Stimulated activated CD4-positive, alpha-beta T cell treated with anti-CD3 and anti-CD28 coated beads, TNF-alpha, amount 100 ng/mL, for 4 hours (primary cell): ENCODE measurements at places on chromosomes 5 and 9.

GRCh38 chr9:112334432-112334841 is 1.0 kb upstream of the PTBP3 start:
- DNase-seq, result no peak

DNA sequence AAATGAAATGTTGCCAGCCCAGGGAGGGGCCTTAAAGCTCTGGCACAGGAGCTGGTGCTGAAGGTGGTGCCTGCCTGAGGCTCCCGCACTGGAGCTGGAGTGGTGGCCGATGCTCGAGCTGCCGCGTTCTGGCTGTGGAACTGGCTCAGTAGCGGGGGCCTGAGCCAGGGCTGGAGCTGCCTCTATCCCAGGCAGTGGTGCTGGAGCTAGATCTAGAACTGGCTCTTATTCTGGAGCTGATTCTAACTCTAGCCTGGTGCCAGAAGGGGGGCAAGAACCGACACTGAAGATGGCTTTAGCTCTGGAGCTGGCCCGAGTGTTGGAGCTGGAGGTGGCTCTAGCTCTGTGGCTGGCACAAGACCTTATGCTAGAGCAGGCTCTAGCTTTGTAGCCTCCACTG is 19.2 kb downstream of the OBP2B start:
- no peak for DNase-seq

DNA sequence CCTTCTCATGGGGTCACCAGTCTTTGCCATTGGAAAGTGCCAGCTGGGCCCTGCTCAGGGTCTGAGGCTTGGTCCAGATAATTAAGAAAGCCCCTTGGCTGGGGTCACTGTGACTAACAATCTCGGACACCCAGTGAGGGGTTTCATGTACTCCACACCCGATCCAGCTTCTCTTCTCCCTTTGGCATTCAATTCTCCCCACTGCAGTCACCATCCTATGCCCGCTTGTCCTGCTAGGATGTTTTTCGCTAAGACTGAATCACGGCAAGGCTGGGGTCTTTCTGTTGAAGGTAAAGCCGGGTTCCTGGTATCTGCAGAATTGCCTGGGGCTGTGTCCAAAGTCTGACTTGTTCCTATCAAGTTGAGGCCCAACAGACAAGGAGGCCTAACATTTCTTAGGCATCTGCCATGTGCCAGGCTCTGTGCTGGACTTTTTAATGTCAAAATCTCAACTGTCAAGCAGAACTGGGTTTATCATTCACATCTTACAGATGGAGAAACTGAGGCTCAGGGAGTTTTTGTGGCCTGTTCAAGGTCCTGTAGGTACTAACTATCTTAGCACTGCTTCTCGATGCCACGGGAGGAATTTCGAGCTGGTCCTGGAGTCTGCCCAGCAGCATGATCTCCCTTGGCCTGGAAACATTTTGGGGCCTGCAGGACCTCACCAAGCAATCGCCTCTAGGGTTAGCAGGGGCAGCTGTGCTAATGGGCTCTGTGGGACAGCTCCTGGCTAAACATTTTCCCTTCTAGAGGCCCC is 142.0 kb upstream of the ALDH1B1 start:
- DNase-seq, result no peak

GRCh38 chr9:127059765-127060361 is 62.6 kb downstream of the ANGPTL2 start:
- DNase-seq, result no peak

DNA sequence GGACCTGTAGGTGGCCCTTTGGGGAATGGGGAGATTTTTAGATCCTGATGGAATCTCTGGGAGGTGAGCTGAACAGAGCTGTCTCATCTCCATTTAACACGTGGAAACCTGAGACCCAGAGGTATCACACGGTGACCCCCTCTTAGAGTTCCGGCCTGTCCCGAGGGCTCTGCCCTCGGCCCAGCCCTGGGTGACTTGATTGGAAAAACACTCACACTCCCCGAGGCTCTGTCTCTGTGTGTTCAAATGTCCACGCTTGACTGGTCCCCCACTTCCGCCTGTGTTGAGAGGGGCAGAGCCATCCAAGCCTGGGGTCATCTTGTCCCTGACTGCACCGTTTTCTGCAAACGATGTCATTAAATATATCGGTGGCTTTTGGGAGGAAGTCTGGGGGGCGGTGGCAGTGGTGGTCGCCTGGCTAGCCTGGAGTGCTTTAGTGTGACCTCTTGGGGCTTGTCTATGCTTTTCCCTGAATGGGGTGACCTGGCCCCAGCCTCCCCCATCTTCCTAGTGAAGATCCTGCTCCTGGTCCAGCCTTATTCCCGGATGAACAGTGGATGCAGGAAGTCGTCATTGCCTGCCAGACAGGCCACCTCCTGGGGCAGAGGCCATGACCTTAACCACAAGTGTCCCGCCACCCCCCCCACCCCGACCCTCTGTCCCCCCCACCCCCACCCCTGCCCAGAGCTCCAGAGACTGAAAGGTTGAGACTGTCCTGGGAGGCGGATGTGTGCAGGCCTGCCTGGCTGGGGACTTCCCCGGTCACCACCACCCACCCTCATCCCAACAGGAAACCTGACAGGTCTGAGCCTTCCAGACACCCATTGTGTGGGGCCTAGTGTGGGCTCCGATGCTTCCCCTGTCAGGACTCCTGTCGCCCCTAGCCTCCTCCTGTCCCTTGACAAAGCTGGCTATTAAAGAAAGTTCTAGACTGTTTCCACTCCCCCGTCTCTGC is 5.3 kb upstream of the DAB2IP start:
- no peak for DNase-seq

DNA sequence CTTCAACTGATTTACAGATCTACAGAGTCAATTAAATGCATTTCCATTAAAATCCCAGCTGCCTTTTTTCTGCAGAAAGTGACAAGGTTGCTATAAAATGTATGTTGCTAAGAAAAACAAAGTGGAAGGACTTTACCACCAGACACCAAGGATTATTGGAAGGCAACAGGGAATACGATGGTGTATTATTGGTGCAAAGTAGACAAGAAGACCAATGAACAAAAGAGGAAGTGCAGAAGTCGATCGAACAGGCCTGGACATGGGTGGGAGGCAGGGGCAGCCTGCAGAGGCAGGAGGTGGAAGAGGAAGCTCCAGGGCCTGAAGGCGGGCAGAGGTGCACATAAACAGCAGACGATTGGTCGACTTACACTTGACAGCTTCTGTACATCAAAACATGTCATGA is 10.6 kb upstream of the SLC6A19 start:
- DNase-seq, result no peak

GRCh38 chr5:127367946-127368465 is 77.4 kb downstream of the MEGF10 start:
- DNase-seq, result no peak

GRCh38 chr9:127360829-127361228 is 36.1 kb upstream of the SLC2A8 start:
- DNase-seq, result no peak

- DNase-seq, result no peak
Measured at GRCh38 chr9:133558191-133559126, 24.0 kb downstream of the ADAMTSL2 start.
